Activated T-cell treated with anti-CD3 and anti-CD28 coated beads, Interleukin-2, amount 50 U/mL, for 1 hour (primary cell): ENCODE measurements at places on chromosomes 4 and X.

GRCh38 chr4:7270121-7270520 is 77.8 kb downstream of the SORCS2 start:
- DNase-seq: no peak

GRCh38 chr4:687048-687970 is 1.6 kb downstream of the SLC49A3 start:
- no peak for DNase-seq

GRCh38 chrX:155886409-155886808 is 5.3 kb downstream of the VAMP7 start:
- no peak for DNase-seq

- DNase-seq: no peak
These were observed 335.4 kb downstream of the BCOR start for GRCh38 chrX:39762266-39762841.

- DNase-seq: no peak
These were observed 2576.8 kb downstream of the PCDH7 start for GRCh38 chr4:33296876-33297455.

GRCh38 chr4:7967063-7967440 is 27.4 kb upstream of the AFAP1 start:
- no peak for DNase-seq

- no peak for DNase-seq
These were observed 5.7 kb downstream of the MSX1 start for GRCh38 chr4:4864940-4865704.

GRCh38 chr4:75235359-75235951 is 278.7 kb downstream of the RCHY1 start:
- no peak for DNase-seq

DNA sequence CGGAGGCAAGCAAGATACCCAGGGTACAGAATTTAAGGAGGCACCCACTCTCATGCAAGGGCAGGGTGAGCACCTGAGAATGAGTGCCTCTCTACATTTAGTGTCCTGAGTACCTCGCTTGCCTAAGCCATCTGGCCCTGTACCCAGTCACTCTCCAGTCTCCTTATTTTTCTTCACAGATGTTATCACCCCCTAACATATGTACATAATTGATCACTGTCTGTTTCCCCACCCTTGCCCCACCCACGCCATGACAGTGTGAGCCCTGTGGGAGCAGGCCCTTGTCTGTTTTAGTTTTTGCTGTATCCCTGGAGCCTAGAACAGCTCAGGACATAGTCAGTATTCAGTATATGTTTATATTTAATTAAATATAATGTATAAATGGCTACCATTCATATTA is 113.6 kb downstream of the SPRY1 start:
- no peak for DNase-seq
